ENCODE measurements at places on chromosomes 4 and X. TPM values are rescaled to one million over a fixed set of nuclear protein-coding genes. Genes with fewer than 3 reads are reported as not detected.

DNA sequence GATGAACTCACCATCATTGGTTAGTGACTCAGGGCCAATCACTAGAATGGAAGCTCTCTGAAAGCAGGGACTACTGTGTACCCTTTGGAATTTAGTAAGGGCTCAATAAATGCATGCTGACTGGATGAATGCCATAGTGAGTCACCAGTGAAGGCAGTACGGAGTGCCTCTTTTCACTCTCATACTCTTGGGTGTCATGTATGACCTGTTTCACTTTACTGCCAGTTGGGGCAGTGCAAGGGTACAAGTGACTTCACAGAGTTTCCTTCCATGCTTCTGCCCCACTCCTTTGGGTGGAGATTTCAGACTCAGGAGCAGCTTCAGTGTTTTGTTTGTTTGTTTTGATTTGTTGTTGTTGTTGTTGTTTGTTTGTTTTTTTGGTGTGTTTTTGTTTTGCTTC is 57.7 kb downstream of the SOX3 start:
- no peaks in the 10 kb centered on the region for H3K4me1 ChIP-seq
- H3K27me3 ChIP-seq, result no peaks in the 10 kb centered on the region
- no peaks in the 10 kb centered on the region for H3K36me3 ChIP-seq
- no peak overlapping the region for H3K4me3 ChIP-seq
- no peak overlapping the region for H3K27ac ChIP-seq

DNA sequence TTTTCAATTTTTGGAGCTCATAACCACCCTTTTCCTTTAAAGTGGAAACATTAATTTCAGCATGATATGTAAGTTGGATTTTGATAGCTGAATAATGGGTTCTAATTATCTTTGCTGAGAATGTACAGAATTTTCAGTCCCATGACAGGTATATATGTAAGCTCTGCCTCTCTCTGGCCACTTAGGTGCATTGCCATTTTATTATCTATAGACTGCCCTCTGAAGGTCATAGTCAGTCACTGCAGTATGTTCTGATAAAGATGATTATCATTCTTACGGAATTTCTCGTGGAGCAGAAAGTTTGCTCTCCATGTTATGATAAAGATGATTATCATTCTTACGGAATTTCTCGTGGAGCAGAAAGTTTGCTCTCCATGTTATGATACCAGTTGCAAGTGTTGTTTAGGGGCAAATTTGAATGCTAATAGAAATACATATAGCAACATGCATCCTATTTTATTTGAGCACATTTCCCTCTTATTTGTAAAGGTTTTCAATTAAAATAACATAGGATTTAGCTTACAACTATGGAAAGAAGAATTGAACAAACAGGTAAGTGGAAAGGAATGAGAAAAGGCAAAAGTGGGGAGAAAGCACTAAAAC is 10.4 kb downstream of the AFP start:
- no peak overlapping the region for H3K4me3 ChIP-seq
- no peaks in the 10 kb centered on the region for H3K36me3 ChIP-seq
- H3K27ac ChIP-seq, result no peak overlapping the region
- H3K4me1 ChIP-seq, result no peaks in the 10 kb centered on the region
- H3K27me3 ChIP-seq, result peaks cover 11% of the 10 kb centered on the region

GRCh38 chr4:93327346-93327745 is 501.2 kb upstream of the ATOH1 start:
- H3K27ac ChIP-seq, result no peak overlapping the region
- DNase-seq, result no peak
- no peaks in the 10 kb centered on the region for H3K36me3 ChIP-seq

DNA sequence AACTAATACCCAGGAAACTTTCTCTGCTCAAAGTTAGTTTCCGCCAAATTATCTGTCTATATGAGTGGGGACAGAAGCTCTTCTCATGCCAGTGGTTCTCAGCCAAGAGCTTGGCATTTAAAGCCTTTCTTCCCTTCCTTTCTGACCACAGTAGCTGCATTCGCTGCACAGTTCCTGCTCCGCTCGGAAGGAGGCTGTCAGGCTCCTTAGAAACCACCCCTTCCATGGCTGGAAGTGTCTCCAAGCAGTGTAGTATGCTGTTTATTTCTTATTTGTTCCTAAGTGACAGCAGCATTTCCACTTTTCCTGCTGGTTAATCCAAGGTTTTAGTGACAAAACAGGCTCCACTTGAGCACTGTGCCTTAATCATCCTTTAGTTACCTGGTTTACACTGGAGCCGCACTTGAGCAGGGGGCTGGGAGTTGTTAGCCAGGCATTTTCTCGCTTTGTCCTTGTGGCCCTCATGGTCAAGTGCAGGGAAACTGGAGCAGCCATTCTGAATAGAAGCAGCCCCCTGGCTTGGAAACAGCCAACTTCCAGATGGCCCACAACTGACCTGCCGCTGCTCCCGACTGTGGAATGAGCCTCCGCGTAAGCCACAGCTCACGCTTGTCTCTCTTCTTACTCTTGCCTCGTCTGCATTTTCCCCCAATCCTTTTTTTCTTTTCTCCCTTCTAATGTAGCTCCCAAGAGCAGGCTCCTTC is 739.4 kb upstream of the TENM3 start:
- H3K36me3 ChIP-seq, result no peaks in the 10 kb centered on the region
- no peaks in the 10 kb centered on the region for H3K4me1 ChIP-seq
- no peak overlapping the region for H3K27ac ChIP-seq
- H3K4me3 ChIP-seq, result no peak overlapping the region

- no peak for DNase-seq
- H3K4me1 ChIP-seq, result peaks cover 7% of the 10 kb centered on the region
- peak overlapping the region; percentile 89 for H3K27ac ChIP-seq
- H3K36me3 ChIP-seq, result peaks cover 14% of the 10 kb centered on the region
- H3K27me3 ChIP-seq, result peaks cover 3% of the 10 kb centered on the region
These were observed 866 bp upstream of the CENPE start for GRCh38 chr4:103199009-103199408.

- DNase-seq, result no peak
- H3K27me3 ChIP-seq, result no peaks in the 10 kb centered on the region
- H3K4me3 ChIP-seq, result no peak overlapping the region
- no peaks in the 10 kb centered on the region for H3K36me3 ChIP-seq
- no peak overlapping the region for H3K27ac ChIP-seq
These were observed 109.8 kb upstream of the ATP6AP2 start for GRCh38 chrX:40470830-40471429.

Gene SGCB
- total RNA-seq, result 8.5 TPM

Gene NAT8L
- total RNA-seq, result 0.32 TPM

Gene NWD2
- total RNA-seq, result not detected

All from activated naive CD4-positive, alpha-beta T cell treated with anti-CD3 and anti-CD28 coated beads for 36 hours (primary cell).